ENCODE measurements at places on chromosomes 3 and 15.

- no peak for DNase-seq
These were observed 67.6 kb upstream of the ETV5 start for GRCh38 chr3:186176373-186176990.

DNA sequence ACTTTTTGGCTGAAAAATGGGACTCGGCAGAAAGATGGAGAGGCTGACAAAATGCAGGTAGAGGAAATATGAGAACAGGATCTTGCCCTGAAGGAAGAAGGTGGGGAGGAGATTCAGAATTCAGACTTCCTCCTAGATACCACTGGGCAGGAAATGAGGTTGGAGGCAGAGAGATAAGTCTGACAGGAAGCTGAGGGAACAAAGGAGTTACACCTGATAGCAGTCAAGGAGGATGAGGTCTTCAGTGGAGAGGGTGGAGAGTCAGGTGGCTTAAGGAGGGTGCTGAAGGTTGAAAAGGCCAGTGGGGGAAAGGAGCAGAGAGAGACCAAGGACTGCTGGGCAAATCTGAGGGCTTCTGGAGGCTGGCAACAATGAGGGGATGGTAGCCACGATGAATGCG is 56.8 kb downstream of the CCR4 start:
- DNase-seq = no peak

DNA sequence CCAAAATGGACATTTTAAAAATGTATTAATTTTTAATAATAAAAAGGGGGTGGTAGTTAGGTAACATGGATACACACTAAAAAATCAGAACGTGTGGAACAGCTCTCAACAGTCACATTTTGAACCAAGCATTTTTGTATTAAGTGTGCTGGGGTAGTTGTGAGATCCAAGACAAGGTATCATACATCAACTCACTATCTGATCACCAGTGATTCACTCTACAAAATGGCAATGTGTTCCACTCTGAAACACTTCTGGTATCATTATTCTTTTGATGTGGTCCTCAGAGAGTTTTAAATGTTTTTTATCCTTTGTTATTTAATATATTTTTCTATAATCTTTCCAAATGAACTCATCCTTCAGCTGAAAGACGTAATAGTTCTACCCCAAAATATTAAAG is 5.4 kb downstream of the HACL1 start:
- DNase-seq = no peak

DNA sequence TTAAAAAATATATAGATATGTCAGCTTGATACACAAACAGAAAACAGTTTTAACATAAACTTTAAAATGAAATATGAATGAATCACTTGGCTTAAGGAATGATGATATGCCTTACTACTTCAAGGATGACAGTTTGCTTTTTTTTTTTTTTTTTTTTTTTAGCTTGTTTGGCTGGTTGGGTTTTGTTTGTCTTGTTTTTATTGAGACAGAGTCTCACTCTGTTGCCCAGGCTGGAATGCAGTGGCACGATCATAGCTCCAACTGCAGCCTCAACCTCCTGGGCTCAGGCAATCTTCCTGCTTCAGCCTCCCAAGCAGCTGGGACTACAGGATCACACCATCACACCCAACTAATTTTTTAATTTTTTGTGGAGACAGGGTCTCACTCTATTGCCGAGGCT is 14.5 kb downstream of the LRRC2 start:
- DNase-seq = no peak

DNA sequence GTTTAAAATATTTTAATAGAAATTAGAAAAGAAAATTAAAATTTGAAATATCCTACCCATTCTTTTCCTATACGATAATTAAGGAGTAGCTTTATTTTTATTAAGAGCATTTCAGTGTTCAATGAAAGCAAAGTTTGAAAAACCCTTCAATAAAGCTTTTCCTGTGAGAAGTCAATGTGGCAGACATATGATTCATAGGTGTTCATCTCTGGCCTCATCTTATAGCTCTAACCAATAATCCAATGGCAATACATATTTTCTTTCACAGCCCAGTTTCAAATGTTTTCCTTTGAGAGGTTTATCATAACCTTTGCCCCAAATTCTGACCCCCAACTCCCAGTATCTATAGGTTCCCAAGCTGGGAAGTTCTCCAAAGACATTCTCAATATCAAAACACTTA is 8.3 kb downstream of the KPNA1 start:
- no peak for DNase-seq

DNA sequence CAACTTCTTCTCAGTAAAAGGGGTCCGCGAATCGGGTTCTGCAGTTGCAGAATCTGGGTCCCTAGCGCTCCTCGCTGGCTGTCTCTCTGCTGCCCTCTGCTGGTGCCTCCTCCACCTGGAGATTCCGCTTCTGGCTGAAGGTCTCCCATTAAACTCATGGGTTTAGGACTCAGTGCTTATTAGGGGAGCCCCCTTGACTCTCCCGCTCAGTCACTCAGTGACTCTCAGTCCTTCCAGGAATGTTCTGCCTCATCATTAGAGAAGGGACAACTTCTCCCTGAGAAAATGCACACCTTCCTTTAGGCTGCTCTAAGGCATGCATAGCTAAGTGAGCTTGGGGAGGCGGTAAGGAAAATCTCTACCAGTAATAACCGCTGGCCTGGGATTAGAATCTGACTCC is 7.1 kb downstream of the CPN2 start:
- DNase-seq = peak; percentile 53

DNA sequence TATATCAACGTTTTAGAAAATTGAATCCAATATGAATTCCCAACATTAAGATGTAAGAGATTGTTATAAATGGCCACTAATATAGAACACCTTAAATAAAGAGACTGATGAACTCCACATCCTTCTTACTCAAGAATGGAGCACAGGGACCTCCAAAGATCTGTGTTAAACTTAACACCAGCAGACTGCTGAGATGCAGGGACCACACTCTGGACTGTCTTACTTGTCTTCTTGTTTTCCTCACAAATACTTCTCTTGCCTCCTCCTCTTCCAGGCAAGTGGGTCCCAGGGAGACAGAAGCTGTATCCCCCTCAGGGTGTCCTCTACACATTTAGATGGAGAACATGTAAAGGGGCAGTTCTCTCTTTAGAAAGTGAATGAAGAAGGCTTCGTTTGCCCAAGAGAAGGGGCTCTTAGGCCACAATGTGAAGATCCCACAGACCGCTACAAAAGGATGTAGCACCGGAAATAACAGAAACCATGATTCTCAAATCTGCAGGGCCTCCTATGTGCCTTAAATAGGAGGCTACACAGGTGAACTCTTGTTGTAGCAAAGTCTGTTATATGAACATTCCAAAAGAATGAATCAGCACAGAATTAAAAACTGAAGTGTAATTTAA is 52.2 kb downstream of the SATB1 start:
- DNase-seq = no peak

DNA sequence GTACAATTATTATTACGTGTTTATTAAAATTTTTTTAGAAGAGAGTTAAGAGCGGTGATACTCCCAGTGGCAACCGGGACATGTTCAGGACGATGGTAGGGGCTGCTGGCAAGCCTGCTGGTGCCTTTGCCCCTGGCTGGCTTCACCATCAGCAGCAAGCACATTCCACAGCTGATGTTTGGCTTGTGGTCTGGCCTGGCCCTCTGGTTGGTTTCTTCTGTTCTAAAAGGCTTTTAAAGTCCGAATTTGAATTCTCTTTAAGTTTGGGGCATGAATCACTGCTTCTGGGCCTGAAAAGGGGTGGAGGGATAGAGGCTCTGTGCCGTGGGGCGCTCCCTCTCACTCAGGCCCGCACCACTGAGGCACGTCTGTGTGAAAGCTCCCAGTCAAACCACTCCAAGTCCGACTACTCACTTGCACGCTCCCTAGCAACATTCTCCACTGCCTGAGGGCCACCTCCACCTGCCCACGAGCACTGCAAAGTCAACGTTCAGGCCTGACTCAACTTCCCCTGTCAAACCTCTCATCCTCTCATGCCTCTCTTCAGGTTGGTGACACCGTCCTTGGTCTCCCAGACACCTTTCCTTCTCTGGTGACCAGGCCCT is 10.1 kb downstream of the ITGA11 start:
- no peak for DNase-seq

DNA sequence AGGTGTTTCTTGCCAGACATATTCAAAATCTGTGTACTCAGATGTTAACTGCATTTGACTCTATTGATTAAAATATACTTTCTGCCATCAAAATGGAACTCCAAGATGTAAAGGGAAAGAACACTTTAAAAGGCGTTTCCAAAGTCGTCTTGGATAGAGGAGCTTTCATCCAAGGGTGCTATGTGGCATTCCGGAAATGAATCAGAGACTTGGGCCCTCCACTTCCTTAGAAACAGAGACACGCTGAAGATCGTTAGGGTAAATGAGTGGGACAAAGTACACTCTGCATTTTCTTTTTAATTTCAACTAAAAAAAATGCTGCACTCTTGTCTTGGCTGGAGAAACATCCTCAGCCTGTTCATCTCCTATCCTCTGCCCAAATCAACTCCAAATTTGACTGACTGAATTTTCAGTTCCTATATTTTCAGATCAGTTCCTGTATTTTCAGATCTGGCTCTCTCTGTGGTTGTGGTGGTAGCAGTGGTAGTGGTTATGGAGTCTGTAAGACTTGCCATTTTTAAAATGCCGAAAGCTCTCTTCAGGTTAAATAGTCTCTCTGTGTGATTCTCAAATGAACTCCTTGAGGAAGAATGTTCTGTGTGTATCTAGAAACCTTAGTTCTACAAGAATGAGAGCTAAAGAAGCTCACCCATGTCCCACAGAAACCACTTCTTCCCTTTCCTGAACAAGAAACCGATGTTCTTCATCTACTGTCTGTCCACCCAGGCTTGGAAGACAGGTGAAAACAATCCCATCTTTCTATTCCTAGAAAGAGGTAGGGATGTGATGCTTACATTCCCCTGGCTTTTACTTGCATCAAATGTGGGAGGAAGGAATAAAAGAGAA is 156.8 kb upstream of the ICE2 start:
- no peak for DNase-seq
